Activated T-cell treated with anti-CD3 and anti-CD28 coated beads for 24 hours (primary cell): ENCODE measurements at places on chromosomes 1 and 21.

GRCh38 chr1:222924136-222924706, 109.4 kb downstream of the DISP1 start:
- DNase-seq = no peak

DNA sequence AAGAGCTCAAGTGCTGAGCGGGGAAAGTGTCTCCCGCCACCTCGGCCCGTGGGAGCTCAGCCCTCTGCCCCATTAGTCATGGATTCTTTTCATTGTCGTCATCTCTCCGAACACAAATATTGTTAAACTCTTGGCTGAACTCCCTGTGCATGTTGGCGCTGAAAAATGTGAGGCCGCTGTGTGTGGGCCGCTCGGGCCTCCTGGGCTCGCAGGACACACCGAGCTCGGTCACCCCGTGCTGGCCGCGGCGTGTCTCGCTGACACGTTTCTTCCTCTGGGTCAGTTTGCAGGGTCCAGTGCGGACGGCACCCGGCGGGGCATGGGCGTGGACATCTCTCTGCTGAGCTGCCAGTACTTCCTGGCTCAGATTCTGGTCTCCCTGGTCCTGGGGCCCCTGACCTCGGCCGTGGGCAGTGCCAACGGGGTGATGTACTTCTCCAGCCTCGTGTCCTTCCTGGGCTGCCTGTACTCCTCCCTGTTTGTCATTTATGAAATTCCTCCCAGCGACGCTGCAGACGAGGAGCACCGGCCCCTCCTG, 25.6 kb downstream of the SLC45A1 start:
- no peak for DNase-seq

DNA sequence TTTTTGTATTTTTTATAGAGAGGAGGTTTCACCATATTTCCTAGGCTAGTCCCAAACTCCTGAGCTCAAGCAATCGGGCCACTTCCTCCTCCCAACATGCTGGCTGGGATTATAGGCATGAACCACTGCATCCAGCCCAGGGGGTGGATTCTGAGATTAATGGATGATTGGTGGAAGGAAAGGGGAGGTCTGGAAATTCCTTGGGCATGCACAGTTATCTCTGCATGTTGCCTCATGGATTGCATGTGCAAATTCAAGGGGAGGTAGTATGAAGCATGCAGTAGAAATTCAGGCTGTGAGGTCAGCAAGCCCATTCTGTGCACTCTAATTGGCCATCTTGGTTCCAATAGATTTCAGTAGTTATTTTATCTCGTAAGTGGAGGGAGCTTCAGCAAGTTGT, 124.4 kb downstream of the SPATA46 start:
- no peak for DNase-seq

- no peak for DNase-seq
Measured at GRCh38 chr1:98660940-98661543, 479 bp upstream of the SNX7 start.

- DNase-seq = peak; percentile 34
Measured at GRCh38 chr21:44407493-44407892, 47.8 kb upstream of the LRRC3 start.

GRCh38 chr21:41678016-41678923, 88.6 kb downstream of the RIPK4 start:
- no peak for DNase-seq

- no peak for DNase-seq
Measured at GRCh38 chr1:82870332-82870731, 1069.6 kb downstream of the ADGRL2 start.
